ENCODE measurements at places on chromosomes 1 and 21.

GRCh38 chr1:89085781-89086180 is 20.8 kb upstream of the GBP1 start:
- H3K36me3 ChIP-seq = no peaks in the 10 kb centered on the region
- no peaks in the 10 kb centered on the region for H3K27me3 ChIP-seq
- DNase-seq = no peak
- H3K27ac ChIP-seq = no peak overlapping the region
- H3K4me1 ChIP-seq = no peaks in the 10 kb centered on the region
- no peak overlapping the region for H3K4me3 ChIP-seq

DNA sequence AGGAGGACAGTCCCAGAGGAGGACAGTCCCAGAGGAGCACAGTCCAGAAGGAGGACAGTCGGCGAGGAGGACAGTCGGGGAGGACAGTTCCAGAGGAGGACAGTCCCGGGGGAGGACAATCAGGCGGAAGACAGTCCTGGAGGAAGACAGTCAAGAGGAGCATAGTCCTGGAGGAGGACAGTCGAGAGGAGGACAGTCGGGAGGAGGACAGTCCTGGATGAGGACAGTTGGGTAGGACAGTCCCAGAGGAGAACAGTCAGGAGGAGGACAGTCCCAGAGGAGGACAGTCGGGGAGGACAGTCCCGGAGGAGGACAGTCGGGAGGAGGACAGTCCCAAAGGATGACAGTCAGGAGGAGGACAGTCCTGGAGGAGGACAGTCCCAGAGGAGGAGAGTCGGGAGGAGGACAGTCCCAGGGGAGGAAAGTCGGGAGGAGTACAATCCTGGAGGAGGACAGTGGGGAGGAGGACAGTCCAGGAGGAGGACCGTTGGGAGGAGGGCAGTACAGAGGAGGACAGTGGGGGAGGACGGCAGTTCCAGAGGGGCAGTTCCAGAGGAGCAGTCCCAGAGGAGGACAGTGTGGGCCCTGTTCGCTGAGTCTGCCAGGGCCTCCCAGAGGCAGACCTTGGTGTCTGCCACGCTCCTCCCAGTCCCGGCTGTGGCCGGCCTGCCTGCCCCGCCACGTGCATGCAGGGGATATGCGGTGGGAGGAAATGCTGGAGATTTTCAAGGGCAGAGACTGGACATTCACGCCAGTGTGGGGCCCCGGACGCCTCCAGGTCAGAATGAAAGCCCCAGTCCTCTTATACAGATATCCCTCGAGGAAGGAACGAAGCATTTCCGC is 183.8 kb upstream of the ARHGEF16 start:
- H3K27ac ChIP-seq = no peak overlapping the region
- no peak for DNase-seq
- H3K4me1 ChIP-seq = no peaks in the 10 kb centered on the region
- H3K4me3 ChIP-seq = no peak overlapping the region

DNA sequence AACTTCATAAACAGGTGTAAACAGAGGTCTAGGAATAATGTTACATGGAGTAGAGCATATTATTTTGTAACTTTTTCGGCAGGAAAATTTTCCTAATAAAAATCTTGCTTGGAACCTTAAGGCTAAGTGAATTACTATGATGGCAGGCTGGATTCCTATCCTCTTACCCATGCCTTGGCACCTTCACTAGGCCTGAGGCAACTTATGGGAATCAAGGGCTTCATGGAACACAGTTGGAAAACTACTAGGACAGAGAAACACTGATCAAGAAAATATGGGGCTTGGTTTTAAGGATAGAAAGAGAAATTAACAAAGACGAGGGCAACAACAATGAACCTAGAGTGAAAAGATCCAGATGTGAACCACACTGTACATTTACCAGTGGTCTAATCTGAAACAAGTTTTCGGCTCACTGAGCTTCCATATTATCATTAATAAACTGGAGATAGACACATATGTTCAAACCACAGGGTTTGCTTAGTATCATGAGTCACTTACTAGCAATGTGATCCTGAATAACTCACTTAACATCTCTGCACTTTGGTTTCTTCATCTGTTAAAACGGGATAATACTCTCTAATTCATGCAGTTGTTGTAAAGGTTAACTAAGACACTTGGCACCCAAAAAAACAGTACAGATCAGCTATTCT is 68.5 kb downstream of the GPATCH2 start:
- no peaks in the 10 kb centered on the region for H3K36me3 ChIP-seq
- H3K4me3 ChIP-seq = no peak overlapping the region
- peaks cover 6% of the 10 kb centered on the region for H3K4me1 ChIP-seq
- no peak overlapping the region for H3K27ac ChIP-seq
- no peaks in the 10 kb centered on the region for H3K27me3 ChIP-seq

GRCh38 chr21:45152265-45152746 is 77.9 kb downstream of the ADARB1 start:
- no peak overlapping the region for H3K27ac ChIP-seq
- peaks cover 6% of the 10 kb centered on the region for H3K36me3 ChIP-seq
- DNase-seq = peak; percentile 58
- no peaks in the 10 kb centered on the region for H3K27me3 ChIP-seq
- H3K4me1 ChIP-seq = no peaks in the 10 kb centered on the region

- H3K27me3 ChIP-seq = no peaks in the 10 kb centered on the region
- no peak for DNase-seq
- H3K36me3 ChIP-seq = no peaks in the 10 kb centered on the region
- H3K4me1 ChIP-seq = peaks cover 4% of the 10 kb centered on the region
- H3K27ac ChIP-seq = no peak overlapping the region
- H3K4me3 ChIP-seq = no peak overlapping the region
These were observed 35.8 kb upstream of the HIVEP3 start for GRCh38 chr1:41954533-41954944.

DNA sequence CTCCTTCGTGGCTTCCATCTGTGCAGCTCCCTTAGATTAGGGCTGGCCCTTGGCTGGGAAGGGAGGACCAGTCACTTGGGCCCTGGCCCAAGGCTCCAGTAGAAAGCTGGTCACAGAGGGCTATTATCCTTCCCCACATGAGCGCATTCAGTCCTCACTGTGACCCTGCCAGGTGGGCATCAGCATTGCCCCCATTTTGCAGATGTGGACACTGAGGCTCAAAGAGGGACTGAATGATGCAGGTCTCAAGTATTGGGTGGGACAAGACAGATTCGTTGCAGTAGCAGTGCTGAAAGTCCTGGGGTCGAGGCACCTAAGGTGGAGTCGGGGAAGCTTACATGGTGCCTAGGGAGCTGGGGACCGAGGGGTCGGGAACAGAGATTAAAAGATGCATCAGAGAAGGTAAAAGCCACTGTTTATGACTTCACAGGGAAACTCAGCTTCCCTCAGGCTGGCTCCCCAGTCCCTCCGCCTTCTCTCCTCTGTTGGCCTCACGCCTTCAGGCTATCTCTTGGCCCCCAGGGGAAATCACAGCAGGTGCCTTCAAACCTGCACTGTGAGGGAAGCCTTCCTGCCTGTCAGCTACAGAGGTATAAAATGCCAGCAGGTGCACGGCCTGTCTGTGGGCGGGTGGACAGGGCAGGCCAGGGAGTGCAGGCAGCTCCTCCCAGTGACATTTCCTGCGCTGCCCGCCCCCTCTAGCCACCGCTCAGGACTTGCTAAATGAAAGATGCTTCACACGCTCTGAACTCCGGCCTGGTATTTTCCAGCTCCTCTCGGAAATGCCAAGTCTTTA is 178.4 kb downstream of the GRIK3 start:
- no peak overlapping the region for H3K4me3 ChIP-seq
- H3K36me3 ChIP-seq = no peaks in the 10 kb centered on the region
- no peaks in the 10 kb centered on the region for H3K4me1 ChIP-seq
- H3K27ac ChIP-seq = no peak overlapping the region

DNA sequence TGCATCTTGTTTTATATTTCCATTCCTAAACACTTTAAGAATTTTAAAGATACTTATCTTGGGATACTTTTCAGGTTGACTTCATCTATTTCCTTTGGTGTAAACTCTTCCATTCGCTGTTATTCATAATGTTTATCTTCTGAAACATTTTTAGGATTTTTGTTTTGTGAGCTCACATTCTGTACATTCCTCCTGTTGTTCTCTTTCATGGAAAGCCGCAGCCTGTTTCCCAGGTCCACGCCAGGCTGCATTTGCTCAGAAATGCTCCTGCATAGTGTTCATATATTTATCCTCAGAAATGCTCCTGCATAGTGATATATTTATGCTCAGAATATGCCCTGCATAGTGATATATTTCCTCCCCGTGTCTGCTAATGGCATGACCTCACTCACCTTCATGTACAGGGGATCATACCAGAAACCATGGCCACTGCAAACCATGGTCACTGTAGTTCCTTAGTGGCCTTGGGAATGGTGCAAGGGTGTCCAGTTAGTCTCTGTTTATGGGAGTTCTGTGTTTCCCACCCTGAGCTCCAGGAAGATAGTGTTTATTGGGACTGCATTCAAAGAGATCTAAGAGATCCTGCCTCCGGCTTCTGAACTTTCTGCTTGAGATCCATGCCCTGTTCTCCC is 153.9 kb upstream of the GREM2 start:
- H3K4me1 ChIP-seq = no peaks in the 10 kb centered on the region
- H3K4me3 ChIP-seq = no peak overlapping the region
- no peak for DNase-seq

- no peak overlapping the region for H3K4me3 ChIP-seq
- peaks cover 90% of the 10 kb centered on the region for H3K36me3 ChIP-seq
- DNase-seq = no peak
These were observed 33.3 kb downstream of the YARS1 start for GRCh38 chr1:32783851-32784250.
